ENCODE measurements at places on chromosomes 2 and 18.

DNA sequence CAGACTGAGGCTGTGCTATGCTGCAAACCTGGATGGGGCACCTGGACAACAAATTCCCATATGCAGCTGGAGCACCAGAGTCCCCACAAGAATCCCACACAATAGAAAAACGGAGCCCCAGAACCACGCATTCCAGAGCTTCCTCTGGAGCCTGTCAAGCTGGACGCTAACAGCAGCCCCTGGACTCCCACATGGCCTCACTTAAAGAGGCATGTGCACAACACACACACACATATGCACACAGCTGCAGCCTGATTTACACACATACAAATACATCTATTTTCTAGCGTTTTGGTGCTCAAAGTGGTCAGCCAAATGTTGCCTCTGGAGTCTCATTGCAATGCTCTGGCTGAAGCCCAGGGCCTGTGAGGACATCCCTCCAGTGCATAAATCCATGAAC, 632.7 kb upstream of the ID2 start:
- no peak for DNase-seq

DNA sequence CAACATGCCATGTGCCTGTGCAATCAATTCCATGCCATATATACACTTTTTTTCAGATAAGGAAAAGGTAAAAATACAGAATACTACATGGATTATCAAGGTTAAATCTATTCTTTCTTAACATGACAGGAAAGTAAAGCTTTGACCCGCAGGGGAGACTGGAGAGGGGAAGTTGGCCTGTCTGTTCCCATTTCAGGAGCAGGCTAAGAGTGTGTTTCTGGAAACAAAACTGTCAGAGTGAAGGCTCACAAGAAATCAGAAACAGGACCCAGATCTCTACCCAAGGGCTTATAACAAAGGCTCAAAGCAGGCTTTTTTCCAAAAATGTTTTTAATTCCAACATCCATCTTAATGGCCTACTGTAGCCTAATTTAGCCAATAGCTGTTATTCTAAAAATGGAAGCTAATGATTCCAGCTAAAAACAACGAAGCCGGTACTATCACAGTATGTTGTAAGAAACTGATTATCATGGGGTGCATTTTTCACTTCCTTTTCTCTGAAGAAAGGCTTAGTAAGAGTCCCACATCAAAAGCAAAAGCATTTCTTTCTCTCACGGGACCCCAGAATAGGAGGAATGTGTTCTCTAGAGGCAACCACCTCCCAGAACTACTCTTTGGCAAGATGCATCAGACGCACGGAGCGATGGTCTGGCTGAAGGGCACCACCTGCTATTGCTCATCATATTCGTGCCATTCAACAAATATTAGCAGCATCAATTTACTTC, 41.4 kb downstream of the FECH start:
- DNase-seq, result peak; percentile 46

DNA sequence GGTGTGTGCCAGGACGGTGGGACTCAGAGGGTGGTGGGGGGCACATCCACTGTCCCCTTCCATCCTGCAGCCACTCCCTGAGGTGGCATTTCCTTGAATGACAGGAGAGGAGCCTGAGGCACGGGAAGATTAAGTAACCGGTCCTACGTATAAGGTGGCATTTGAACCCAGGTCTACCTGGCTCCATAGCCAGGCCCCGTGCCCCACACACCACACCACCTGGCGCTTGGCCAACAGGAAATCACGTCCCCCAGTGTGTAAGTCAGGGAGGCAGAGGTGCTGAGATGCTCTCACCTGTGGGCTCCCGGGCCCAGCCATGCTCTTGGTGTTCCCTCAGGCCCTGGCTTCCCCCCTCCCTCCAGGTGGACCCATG, 53.7 kb downstream of the HPCAL1 start:
- DNase-seq, result no peak

DNA sequence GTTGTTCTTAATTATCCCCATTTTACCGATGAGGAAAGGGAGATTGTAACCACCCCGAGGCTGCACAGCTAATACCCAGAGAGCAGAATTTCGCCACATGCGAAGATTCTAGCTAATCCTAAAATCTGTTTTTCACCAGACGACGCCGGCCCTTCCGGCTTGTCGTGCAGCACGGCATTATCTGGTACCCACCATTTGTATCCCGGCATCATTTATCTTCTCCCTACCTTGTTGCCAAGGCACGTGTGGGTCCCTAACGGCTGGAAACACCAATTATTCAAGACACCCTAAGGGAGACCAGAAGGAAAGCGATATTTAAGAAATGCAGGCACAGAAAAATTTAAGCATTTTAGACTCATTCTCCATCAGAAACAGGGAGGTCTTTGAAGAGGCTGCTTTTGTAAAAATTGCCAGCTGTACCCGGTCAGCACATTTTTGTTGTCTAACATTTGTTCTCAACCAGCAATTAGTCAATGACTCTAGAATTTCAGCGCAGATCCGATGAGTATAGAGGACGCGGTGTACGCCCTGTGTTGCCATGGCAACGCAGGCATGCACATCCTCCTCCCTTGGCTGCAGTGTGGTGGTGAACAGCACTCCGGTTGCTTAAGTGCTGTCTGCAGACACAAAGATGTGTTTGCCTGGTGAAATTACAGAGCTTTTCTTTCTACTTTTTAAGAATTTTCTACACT, 111.6 kb downstream of the AGAP1 start:
- no peak for DNase-seq

- no peak for DNase-seq
Observed at GRCh38 chr2:232643147-232643425, 9.7 kb downstream of the EFHD1 start.

- no peak for DNase-seq
Observed at GRCh38 chr18:50374220-50374752, 560 bp upstream of the SKA1 start.

DNA sequence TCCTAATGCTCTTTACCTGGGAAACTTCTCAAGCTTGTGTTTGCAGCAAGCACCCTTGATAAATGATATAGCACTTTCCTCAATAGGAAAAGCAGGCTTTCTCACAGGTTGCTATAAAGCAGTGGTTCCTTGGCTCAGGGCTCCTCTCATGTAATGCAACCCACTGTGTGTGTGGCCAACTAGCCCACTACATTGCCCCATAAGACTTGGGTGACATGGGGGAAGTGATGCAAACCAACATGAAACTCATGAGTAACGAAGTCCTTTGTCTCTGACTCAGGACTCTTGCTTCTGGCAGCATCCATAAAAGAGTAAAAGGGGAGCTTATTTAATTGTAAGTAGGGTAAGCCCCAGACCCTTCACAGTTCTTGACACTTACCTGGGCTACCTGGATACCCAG, 106.9 kb downstream of the COL4A4 start:
- no peak for DNase-seq

GRCh38 chr2:165899311-165899710, 54.3 kb downstream of the TTC21B start:
- DNase-seq, result no peak

DNA sequence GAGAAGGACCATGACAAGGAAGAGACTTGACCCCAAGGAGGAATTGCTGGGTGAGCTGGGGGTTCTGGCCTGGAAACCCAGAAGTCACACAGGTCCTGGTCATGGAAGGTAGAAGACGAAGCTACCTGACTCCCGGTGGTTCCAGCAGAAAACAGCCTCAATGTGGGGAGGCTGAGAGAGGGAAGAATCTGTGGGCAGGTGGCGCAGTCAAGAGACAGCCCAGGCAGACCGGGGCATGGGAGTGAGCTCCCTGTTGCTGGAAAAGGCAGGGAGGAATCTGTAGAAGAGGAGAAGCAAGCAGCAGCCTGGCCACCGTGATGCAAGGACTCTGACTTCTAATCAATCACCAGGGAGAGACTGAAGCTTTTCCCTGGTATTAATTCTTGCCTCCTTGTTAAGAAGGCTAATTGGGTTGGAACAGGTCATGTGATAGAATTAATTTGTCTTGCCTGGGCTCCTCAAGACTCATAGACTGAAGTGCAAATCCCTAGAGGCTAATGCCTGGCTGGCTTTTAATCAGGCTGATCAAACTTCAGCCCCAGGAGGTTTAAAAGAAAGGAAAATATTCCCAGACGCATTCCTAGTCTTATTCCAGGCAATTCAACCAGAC, 30.1 kb downstream of the CNGA3 start:
- no peak for DNase-seq

GRCh38 chr18:55251254-55251971, 292.2 kb upstream of the CCDC68 start:
- no peak for DNase-seq

- DNase-seq, result peak; percentile 90
Observed at GRCh38 chr2:134245340-134245984, 8.4 kb upstream of the MGAT5 start.

DNA sequence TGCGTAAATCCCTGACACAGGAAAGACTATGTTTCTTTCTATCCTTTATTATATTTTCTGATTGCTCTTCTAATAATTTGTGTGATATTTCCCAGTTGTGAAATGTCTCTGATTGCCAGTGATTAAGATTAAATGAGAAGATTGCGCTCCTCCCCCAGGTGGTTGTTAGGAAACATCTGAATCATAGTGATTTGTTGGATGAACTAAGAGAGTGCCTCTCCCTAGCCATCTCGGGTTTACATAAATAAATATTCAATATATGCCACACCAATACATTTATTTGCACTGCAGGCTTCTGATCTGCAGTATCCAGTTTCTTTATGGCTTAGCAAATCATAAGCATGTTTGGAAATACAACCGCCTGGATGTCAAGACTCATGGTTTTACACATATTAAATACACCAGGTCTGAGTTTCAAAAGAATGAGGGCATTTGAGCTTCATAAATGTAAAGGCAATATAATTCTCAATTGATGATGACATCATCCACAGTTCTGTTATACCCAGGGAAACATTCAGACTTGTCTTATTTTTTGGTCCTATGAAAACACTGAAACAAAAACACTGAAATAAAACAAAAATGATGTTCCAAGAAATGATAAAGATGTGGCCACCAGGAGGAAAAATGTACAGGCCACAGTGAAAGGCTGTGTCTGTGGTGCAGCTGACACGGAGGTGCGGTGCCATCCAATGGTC, 826.7 kb upstream of the ACVR2A start:
- DNase-seq, result no peak

- peak; percentile 20 for DNase-seq
Observed at GRCh38 chr2:9519250-9519649, 36.4 kb downstream of the ADAM17 start.

All from inflammatory macrophage treated with lipopolysaccharide for 1 hour (primary cell).